ENCODE measurements at places on chromosomes 2 and 18.

- DNase-seq, result no peak
These were observed 110.0 kb downstream of the TANC1 start for GRCh38 chr2:159078443-159078842.

- no peak for DNase-seq
These were observed 62.7 kb downstream of the RTP5 start for GRCh38 chr2:241931976-241932898.

GRCh38 chr2:142104134-142104758, 26.6 kb downstream of the LRP1B start:
- no peak for DNase-seq

DNA sequence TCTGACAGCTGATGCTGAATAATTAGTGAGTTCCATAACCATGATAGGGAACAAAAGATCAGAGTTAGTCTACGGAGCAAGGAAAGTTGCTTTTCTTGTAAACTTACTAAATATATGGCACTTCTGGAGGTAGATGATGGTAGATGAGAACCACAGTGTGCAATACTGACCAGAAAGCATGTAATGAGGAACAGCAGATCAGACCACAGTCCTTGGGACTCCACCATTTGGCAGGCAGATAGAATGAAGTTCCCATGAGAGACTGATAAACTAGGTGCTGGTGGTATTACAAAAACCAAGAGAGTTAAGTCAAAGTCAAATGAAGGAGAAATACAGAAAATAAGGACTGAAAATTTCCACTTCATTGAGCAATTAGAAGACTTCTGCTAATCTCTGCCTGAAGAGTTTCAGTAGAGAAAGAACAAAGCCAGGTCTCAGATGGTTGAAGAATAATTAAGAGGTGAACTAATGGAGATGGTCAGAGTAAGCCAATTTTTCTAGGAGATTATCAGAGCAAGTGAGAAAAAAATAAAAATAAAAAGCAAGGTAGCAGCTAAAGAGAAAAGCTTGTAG, 10.4 kb downstream of the CERKL start:
- peak; percentile 68 for DNase-seq

DNA sequence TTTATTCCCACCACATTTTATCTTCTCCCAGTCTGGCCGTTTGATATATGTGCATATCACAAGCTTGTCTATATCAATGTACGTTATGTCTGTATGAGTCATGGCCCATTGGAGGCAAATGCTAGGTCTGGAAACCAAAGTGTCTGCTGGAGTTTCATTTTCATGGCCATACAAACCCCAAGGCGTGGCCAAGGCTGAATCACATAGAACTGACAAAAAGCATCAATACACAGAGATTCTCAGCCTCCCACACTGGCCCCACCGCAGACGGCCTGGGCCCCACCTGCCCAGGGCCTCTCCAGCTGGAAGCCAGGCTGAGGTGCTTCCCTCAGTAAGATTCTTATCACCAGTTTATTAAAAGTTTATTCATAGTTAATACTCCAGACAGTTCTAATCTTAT, 40.5 kb upstream of the SALL3 start:
- peak; percentile 67 for DNase-seq

GRCh38 chr2:240343548-240343947, 91.9 kb upstream of the GPC1 start:
- DNase-seq, result no peak

- peak; percentile 81 for DNase-seq
These were observed 1105.8 kb upstream of the NXPH2 start for GRCh38 chr2:139885921-139886498.

- no peak for DNase-seq
These were observed 115.6 kb upstream of the REG3A start for GRCh38 chr2:79275197-79275596.

DNA sequence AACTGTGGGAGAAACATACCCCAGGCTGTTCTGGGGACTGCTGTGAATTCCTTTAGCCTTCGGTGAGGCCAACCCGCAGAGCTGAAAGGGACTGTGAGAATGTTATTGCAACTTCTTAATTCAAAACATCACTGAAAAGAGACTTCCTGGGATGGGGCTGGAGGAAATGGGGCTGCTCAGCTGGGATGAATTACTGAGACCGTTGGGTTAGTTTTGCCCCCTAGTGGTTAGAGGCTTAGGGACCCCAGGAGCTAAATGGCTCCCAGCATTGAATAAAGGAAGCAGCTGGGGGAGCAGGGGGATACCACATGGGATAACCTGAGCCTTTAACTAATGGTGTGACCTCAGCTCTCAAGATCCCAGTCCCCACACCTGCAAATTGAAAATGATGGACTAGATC, 941.1 kb upstream of the FANCL start:
- DNase-seq, result no peak

GRCh38 chr2:8855010-8855409, 17.6 kb upstream of the KIDINS220 start:
- DNase-seq, result no peak

GRCh38 chr2:143195511-143195910, 66.3 kb downstream of the ARHGAP15 start:
- DNase-seq, result no peak

DNA sequence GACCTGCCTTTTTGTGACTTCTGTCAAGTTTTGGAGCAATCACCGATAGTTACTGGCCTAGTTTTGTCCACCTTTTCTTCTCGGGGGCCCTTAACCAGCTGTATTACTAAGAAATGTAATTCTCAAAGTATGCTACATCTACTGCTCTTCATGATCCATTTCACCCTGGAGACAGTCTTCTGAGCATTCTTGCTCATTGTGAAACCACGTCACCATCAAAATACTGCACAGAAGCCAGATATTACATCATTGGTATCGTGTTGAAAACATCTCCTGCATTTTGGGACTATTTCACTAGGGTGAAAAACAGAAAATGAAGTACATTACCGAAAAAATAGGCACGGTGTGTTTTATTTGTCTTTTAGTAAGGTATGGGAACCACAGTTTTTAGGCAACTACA, 11.7 kb downstream of the LYPD6B start:
- DNase-seq, result peak; percentile 4

DNA sequence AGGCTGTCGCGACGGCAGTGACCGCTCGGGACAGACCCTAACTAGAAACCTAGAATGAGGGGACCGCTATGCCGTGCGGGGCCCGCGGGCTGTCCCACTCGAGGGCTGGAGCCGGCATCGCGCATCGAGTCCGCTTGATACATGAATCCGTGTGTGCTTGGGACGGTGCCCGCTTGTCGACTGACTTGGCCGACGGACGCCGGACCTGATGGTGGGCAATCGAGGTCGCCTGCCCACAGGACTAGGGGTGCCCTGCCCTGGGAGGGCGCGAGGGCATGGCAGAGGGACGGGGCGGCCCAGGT, 749 bp upstream of the PTMA start:
- no peak for DNase-seq

- DNase-seq, result peak; percentile 39
These were observed 3.0 kb upstream of the CD8A start for GRCh38 chr2:86793752-86794151.

DNA sequence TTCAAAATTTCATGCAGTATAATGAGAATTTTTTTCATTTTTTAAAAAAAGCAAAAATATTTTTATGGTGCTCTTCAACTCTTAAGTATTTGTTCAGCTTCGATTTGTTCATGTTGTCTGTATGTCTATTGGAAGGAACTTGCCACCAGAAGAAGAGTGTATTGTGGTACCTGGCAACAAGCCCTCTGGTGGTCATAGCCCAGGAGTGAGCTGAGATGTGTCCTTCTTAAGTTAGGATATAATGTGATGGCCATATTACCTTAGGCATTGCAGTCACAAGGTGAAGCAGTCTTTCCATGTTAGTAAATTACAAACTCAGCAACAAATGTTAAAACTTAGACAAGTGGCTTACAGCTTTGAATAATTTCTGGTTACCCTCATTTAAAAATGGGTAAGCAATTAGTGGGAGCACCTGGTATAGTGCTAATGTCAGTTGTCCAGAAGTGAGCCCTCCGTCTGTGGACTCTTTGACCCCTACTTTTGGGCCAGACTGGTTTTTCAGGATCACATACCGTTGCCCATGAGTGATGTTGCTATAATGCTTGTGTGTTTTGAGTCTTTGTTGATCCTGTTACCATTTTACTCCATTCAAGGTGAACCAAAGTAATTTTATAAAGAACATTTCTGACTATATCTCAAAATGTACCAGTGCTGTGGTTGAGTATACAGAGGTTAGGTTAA, 57.4 kb downstream of the MYO1B start:
- DNase-seq, result no peak

DNA sequence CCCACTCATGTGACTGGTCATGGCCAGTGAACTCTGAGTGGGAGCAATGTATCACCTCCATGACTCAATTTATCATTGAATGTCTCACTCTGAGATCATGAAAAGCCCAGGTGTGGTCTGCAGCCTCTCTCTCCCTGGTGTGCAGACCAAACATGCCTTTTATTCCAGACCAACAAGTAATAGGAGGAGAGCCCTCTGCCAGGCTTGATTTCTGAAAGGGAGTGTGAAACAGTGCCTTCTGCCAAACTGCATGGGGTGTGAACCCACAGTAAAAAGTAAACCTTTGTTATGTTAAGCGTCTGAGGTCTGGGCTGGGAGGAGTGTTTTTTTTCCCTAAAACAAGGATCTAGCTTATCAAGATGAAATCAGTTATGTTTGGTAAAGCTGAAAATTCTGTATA, 601.2 kb downstream of the ADCYAP1 start:
- no peak for DNase-seq

DNA sequence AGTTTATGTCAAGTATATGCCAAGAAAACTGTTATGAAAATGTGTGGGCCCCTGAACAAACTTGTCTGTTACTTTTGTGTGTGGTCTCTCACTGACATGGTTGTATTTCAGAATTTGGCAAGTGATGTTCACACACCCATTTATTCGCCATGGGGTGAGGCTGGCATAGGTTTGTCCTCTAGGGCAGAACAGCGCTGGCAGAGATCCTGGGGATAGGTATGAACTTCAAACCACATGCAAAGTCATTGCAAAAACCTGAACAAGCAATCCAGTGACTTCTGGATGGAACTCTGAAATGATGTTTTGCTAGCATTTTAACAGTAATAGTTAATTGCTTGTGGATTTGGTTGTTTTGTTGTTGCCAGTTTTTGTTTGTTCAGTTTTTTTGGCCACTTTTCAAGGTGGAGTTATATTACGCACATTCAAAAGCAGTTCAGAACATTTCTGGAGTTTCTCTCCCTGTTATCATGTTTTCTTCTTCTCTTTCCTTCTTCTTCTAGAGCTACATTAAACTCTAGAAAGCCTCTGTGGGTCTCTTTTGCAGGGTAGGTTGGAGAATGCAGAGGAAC, 78.5 kb downstream of the MDH1 start:
- DNase-seq, result no peak

DNA sequence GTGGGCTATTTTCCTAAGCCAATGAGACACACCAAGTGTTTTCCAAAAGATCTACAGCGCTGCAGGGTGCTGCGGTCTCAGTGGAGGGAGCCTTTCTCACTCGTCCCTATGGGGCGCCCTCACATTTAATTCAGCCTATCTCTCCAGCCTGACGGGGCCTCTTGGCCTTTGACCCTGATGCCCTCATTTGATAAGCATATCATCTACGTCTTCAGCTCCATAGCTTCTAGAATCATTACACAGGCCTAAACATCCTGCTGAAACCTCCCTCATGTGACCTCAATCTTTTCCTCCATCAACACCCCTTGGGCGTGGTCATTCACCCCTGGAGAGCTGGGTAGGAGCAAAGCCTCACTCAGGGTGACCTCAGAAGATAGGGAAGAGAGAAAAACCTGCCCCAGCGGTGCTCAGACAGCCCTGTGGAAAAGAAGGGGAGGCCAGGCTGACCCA, 57.4 kb downstream of the CYP26B1 start:
- no peak for DNase-seq

GRCh38 chr2:148209603-148210002, 188.7 kb downstream of the MBD5 start:
- DNase-seq, result peak; percentile 29

GRCh38 chr2:105990624-105991023, 203.5 kb downstream of the UXS1 start:
- peak; percentile 39 for DNase-seq

DNA sequence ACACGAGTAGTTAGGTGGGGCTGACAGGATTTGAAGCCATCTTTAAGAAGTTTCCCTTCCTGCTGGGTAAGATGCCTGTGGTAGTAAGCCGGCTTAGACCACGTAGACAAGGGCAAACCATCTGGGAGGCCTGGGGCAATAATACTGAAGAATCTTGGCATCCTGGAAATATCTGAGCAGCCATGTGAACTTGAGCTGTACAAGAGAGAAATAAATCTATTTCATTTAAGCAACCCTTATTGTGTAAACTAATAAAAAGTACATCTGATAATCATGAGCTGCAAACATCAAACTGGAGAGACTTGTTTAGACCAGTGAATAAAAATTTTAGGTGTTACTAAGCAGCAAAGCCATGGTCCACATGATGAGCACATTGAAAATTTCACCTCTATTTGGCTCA, 11.4 kb upstream of the CETN1 start:
- DNase-seq, result no peak

DNA sequence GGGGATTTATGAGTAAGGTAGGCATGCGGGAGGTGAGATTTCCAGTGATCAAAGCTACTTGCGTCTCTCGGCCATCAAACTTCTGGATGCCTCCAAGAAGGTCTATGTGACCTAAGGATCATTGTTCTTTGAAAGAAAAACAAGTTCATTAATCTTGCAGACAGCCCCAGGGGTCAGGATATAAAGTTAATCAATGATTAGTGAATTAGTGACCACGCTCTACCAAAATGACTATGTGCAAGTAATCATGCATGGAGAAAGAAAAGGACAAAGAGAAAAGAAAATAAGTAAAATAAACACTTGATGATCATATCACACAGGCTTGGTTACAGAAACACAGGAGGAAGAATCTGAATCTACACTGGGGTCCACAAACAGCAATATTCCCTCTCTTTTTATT, 42.5 kb upstream of the BCL11A start:
- DNase-seq, result no peak

GRCh38 chr2:190267302-190267701, 52.3 kb downstream of the HIBCH start:
- DNase-seq, result no peak

DNA sequence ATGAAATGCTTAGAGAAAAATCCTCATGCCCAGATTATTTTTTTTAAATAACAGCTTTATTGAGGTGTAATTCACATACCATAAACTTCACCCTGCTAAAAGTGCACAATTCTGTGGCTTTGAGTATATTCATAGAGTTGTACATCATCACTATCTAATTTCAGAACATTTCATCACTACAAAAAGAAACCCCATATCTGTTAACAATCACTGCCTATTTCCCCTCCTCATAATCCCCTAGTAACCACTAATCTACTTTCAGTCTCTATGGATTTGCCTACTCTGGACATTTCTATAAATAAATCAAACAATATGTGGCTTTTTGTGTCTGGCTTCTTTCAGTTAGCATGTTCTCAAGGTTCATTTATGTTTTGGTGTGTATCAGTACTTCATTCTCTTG, 51.4 kb downstream of the OSBPL1A start:
- DNase-seq, result peak; percentile 88

- no peak for DNase-seq
These were observed 92.4 kb downstream of the LAMA1 start for GRCh38 chr18:7025194-7025593.

GRCh38 chr18:75264926-75265597, 54.5 kb downstream of the TSHZ1 start:
- DNase-seq, result no peak

DNA sequence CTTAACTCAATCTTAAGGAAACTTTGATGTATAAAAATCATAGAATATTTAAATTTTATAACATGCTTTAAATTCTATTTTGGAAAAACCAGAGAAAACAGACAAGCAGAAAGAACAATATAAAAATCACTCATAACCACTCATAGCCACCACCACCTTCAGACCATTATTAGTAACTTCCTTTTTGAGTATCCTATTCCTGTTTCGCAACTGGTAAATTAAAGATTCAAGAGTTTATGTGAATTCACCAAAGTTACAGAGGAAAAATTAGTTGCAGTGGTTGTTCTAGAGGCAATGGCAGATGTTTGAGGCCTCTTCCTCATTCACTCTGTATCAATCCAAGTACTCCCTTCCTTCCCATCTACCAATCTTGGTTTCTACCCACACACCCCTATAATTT, 49.3 kb upstream of the PROKR1 start:
- peak; percentile 45 for DNase-seq
